ENCODE measurements at places on chromosomes 2 and 18. TPM values are rescaled to one million over a fixed set of nuclear protein-coding genes. Genes with fewer than 3 reads are reported as not detected.

DNA sequence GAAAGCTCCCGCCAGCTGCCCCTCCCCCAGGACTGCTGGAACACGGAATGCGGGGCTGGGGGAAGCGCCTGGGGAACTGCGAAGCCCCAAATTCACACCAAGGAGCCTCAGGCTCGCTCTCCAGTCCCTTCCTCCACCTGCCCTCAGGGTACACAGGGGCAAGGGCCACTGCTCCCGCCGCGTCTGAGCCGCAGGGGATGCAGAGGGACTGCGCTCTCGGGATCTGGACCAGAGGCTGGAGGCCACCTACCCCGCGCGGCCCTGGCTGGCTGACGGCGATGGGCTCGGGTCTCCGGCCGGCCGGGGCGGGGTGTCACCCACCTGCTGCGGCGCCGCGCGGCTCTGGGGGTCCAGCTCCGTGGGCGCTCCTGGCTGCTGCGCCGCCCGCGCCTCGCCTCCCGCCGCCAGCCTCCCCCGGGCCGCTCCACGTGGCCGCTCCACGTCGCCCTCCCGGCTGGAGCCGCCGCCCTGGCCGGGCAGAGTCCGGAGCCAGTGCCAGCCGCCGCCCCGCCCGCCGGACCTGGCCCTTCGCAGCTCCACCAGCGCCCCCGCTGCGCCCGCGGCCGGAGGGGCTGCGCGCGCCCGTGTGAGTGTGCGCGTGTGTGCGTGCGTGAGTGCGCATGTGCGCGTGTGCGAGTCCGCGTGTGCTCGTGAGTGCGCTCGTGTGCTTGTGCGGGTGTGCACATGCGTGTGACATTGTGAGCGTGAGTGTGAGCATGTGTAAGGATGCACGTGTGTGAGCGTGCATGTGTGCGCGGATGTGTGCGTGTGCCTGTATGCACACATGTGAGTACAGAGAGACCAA lies at the start of gene CGREF1:
Gene CGREF1, minus strand, starts transcription at position 604 of the 805 bp plus-strand sequence. CDS start 14,762 bp downstream, outside the sequence.
- DNase-seq = no peak

Gene RASGRP3
- 4.2 TPM for total RNA-seq

DNA sequence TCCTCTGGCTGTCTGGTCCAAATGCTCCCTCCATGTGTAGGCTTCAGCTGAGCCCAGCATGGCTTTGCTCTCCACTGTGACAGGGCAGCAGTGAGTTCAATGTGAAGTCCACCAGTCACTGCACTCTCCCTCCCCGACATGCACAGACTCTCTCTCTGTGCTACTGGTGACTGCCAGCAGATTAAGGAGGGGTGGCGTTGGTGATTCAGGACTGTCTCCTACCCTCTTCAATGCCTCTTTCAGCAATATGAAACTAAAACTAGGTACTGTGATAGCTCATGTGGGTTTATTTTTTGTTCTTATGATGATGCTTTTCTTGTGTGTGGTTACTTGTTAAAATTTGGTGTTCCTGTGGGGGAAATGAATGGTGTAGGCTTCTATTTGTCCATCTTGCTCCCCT lies 201.0 kb upstream of the RBMS1 start:
- no peak for DNase-seq

Gene ZNF804A
- 1.2 TPM for total RNA-seq

Gene CHPF
- 41.5 TPM for total RNA-seq

DNA sequence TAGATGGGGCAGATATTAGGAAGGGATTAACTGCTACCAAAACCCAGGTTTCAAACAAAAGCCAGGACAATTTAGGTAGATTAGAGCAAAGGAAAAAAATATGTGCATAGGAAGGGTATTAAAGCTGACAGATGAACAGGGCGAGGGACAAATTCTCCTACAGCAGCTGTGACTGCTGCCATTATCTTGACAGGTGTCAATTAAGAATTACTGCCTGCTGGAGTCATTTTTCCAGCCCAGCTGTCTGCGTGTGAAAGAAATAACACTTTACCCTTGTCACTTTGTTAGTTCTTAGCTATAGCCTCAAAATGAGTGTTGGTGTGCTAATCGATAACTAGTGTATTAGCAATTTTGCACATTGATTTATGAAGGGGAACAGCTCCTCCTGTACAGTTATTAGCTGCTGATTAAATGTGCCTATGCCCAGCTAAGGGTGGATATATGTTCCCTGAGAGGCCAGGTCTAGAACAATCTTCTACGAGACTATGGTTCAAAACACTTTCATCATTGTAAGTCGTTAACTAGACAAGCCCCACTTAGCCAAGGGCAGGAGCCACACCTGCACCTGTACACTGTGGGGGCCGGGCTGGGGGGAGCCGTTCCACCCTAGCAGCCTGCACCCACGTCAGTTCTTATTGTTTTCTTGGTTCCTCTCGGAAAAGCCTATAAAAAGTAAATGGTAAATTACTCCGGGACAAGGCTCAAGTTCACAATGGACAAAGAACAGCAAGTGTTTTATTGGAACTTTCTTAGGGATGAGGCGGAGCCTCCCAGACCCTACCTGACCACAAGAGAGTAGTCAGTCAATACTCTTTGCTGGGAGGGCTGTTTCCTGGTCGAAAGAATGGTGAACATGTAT lies 7.7 kb downstream of the TSHZ1 start:
- no peak for DNase-seq

DNA sequence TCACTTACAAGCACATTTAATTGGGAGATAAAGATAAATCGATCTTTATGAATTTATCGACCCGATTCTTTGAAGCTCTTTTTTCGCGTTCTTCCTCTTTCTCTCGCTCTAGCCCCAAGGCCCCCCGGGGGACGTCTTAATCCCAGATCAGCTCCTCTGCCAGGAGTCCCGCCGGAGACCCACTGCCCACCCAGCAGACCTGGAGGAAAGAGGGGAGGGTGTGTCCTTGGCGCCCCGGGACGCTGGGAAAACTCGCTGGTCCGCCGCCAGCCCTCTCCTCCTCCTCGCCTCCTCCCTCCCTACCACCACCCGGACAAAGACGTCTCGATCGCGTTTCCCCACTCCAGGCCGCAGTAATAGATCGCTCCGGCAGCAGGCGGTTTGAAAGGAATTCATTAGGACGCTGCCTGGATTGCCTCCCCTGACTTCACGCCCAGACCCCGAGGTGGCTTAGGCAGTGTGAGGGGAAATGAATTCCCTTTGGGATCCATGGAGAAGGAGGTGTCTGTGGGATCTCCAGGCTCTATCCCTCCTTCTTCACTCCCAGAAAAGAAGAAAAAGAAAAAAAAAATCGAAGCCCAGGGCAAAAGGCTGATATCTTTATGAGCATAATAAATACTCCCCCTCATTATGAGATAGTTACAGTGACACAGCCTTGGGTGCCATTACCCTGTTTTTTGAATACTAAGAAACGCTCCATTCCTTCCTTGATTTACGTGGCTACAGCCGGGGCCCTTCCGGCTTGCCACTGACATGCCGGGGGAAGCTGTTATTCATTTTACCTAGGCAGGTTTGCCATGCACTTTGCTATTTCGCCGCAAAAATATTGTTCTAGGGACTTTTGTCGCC lies 1.8 kb upstream of the GBX2 start:
- DNase-seq = no peak

Gene DYNAP
- not detected for total RNA-seq

DNA sequence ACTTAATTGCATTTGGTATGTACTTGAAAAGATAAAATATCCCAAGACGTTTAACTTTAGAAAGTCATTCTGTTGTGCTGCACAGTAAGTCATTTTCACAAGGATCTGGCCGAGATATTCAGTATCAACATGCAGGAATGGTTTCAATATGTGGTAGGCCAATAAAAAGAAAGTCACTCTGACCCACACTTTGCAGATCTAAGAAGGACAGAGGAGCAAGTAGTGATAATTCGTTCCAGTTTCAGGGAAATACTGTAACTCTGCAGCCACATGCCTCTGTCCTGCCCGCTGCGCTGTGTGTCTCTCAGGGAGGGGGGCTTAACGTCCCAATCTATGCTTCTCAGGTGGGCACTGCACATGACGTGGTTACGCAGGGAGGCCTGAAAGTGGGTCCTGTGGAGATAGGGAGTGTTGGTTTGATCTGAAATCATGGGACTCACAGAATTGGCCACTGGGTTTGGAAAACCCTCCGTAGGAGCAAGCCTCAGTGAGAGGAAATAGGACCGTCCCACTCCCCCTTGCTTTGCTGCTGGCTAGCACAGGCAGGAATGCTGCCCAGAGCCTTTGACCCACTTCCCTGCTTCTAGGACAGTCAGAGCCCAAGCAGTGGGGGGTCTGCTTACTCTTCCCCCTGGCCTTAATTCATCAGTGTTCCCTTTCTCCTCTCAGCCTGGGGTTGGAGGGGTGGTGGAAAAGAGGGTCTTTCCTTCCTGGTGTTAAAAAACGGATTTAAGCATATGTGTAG lies 314.7 kb upstream of the SPRED2 start:
- DNase-seq = no peak

DNA sequence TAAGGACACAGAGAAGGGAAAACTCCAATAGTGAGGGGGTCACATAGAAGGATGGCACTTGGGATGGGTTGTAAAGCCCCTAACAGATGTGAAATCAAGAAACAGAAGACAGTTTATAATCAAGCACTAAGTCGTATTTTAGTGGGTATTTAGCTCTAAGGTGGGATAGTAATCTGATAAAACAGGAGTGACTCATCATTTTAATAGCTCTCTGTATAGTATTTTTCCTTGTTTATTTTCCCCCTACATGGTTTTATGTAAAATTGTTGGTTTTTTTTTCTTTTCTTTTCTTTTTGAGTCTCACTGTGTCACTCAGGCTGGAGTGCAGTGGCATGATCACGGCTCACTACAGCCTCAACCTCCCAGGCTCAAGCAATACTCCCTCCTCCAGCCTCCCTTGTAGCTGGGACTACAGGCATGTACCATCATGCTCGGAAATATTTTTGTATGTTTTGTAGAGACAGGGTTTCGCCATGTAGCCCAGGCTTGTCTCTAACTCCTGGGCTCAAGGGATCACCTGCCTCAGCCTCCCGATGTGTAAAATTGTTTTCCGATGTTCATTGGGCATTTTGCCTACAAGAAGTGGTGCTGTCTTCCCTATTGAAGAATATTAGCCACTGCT lies 142.6 kb upstream of the SERPINE2 start:
- no peak for DNase-seq

DNA sequence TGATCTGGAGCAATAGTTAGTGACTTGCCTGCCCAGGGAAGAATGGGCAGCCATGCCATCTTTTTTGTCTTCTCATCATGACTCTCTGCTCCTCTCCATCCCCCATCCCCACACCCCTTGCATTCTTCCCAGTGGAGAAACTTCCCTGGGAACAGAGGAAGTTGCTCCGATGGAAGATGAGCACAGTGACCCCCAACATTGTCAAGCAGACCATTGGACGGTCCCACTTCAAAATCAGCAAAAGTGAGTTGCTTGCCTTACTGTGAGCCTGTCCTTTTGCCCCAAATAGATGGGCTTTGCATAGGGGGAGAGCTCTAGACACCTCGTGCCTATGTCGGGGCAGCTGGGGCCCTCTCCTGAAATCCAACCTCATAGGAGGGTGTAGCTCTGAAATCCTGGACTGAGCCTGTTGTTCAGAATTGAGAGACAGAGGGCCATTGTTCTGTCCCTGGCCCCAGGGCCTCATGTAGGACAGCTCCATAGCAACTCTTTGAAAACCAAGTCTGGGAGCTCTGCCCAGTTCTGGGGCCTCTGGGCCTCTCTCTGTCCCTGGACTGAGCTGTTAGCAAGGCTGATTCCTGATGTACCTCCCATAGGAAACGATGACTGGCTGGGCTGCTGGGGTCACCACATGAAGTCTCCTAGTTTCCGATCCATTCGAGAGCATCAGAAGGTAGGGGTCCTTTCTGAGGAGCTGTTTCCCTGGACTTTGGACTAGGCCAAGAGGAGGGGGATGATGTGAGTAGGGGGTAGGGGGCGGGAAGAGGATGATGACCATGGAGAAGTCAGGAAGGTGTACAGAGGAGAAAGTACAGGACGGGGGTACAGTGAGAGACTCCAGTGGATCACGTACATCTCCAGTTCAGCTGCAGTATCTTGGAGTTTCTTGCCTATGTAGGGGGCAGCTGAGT lies 35.2 kb downstream of the TTLL4 start:
- no peak for DNase-seq

DNA sequence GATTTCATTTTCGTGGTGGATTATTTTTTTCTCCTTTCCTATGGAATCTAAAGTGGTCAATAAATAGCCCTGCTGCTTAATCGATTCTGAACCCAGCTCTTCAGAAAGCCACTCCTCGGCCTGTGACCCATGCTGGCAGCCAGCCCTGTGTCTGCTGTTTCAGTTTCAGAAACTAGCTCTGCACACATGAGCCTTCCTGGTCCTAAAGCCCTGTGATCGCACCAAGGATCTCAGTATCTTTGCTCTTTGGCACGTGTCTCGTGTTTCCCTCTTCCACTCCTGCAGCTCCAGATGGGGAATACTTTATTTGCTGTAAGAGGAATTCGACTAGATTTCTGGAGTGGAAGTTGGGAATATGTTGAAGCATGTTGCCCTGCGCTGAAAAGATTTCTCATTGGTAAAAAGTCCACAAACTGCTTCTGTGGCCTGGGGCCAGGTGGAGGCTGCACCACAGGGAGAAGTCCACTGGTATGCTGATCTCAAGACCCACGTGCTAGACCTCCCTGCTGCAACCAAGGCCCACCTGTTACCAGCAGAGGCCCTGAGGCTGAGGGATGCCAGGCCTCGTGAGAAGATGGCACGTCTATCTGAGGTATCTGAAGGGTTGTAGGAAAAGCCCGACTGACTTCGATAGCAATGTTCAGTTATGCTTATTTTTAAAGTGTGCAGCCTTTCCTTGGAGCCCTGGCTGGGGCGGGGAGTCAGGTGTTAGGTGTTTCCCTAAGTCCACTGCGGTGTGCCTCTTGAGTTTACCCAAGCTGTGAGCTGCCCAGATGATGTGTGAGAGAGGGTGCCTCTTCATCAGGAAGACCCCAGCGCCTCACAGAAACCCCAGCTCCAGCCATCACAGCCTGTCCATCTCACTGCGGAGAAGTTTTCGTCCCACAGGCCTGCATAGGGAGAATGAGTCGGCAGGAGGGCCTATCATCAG lies 33.6 kb upstream of the CELF4 start:
- peak; percentile 64 for DNase-seq

- no peak for DNase-seq
Measured at GRCh38 chr18:47680488-47680887, 250.0 kb downstream of the SMAD2 start.

- DNase-seq = no peak
Measured at GRCh38 chr18:44870631-44871502, 190.2 kb downstream of the SETBP1 start.

Gene ARHGAP28
- total RNA-seq = 7.6 TPM

Gene RBM44
- total RNA-seq = 0.98 TPM

- DNase-seq = no peak
Measured at GRCh38 chr2:170148161-170148560, 29.8 kb upstream of the MYO3B start.

GRCh38 chr2:181626671-181627070 lies 30.2 kb downstream of the CERKL start:
- no peak for DNase-seq

DNA sequence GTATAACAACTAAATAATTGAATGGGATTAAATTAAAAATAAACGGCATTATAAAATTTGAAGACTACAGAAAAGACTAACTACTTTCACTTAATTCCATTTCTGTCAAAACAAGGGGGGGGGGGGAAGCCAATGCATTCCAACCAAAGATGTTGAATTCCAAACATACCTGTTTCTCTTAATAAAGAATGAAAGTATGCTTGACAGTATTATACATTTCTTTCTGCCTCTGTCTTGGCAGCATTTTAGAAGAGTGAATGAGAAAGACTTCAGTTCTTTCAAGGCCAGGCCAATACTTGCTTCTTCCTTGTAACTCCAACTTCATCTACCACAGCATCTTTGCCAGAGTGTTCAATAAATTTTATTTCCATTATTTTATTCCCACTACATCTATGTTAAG lies 65.9 kb downstream of the PDE11A start:
- DNase-seq = no peak

Gene RBKS
- 2.2 TPM for total RNA-seq

- no peak for DNase-seq
Measured at GRCh38 chr18:61503688-61504087, 170.5 kb downstream of the CDH20 start.
